Smooth muscle cell of the brain vasculature (primary cell): ENCODE measurements at places on chromosomes 2 and 18.

- no peak for DNase-seq
Observed at GRCh38 chr2:205524656-205525055, 157.6 kb upstream of the NRP2 start.

GRCh38 chr2:233974530-233975071 lies 57.4 kb downstream of the TRPM8 start:
- peak; percentile 79 for DNase-seq

DNA sequence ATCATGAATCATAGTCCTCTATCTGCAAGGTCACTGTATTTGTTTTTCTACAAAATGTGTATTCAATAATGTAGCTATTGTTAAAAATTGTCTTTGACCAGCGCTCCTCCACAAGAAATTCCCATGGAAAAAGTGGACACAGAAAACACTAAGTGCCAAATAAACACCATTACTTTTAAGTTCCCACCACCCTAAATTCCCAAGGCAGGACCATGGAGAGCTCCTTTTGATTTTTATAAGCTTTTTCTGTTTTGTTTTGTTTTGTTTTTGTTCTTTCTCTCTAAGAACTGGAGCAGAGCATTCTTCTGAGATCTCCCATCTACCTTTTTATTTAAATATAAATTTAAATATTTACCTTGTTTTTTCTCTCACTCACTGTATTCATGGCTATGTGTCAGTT lies 44.5 kb downstream of the LRATD1 start:
- DNase-seq = no peak

DNA sequence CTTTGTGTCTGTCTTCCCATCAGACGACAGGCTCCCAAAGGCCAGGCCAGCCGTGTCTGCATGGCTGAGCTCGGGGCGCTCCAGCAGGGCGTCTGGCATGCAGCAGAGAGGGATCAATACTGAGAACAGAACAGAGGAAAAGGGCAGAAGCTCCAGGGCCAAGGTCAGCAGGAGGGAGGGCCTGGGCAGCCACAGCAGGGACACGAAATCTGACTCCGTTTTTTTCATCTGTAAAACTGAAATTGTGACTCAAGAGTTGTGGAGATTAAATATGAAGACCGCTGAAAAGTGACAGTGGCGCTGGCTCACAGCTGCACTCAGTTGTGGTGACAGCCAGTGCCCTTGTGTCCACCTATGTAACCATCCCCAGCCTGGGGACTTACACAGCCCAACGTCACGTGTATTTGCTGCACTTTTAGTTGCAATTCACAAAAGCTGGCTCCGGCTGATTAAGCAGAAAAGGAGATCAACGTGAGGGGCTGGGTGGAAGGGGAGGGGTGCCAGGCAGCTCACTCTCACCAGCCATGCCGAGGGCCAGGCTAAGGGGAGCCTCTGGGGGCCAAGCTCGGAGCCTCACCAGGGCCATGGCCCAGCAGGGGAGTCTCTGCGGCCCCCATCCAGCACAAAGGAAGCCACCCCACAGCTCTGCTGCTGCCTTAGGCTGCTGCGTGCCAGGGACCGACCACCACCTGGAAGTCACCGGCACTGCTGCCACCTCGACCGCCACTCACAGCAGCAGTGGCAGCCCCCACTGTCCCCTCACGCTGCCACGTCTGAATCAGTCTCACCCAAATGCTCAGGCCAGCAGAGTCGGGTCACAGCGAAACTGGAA lies 74.7 kb downstream of the EIPR1 start:
- no peak for DNase-seq

- no peak for DNase-seq
Observed at GRCh38 chr2:79952616-79953015, 351.9 kb downstream of the LRRTM1 start.

DNA sequence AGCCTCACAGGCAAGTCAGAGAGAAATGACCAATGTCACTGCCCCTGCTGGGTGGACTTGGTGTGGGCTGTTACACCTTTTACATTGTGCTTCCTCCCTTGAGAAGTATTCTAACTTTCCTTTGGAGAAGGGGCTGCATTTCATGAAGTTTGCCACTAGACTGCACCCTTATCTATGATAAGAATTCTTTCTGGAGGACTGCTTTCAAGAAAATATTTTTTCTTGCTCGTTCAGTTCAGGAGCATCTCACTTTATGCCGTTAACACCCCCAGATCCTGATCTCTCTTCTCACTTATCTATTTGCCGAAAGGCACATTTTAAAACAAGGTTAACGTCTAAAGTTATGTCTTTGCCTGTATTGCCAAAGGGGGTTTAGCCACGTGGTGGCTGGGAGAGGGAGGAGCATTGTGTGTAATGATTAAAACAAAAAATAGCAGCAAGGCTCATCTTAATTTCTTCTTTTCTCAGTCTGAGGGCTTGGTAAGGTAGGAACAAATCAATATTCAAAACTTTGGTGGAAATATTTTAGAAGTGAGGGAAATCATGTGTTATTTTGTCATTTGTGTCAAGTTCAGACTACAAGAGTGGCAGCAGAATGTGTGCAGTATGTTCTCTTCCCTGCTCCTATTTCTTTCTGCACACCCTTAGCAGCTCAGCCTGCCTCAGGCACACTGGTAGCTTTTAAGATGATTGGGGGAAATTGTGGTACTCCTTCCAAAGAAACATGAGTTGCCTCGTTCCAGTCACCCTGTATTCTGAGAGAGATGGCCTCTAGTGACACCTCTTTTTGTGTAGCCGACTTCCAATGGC lies 1.6 kb upstream of the IGFBP5 start:
- no peak for DNase-seq

DNA sequence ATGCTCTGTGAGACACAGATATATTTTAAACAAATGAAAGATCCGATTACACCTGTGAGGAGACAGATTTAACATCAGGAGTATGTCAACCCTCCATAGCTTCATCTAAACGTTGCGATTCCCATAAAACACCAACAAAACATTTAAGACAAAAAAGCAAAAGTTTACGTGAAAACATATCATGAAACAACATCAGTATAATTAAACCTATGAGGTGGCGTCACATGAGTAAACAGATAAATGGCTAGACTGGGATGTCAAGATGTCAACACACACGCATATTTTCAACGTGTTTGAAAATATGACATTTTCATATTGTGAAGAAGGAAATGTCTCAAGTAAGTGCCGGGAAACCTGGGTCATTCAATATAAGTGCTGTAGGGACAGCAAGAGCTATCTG lies 25.5 kb upstream of the GPC1 start:
- DNase-seq = no peak

DNA sequence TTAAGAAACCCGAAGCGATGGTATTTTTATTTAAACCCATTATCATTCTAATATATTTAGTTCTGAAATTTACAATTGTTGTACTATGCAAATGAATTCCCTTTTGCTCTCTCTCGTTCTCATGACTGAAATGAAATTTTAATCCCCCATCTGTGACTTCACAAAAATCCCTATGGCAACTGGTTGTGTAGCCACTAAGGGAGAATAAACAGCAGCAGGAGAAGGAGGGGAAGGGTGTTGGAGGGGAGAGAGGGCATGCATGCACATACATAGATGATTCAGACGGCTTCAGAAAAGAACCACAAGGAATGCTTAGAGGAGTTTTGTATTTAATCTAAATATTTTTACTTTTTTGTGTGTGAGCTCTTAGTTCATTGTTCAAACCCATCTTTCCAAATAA lies 36.8 kb downstream of the CPS1 start:
- no peak for DNase-seq

- no peak for DNase-seq
Observed at GRCh38 chr2:64857581-64858471, 131.4 kb upstream of the SLC1A4 start.

DNA sequence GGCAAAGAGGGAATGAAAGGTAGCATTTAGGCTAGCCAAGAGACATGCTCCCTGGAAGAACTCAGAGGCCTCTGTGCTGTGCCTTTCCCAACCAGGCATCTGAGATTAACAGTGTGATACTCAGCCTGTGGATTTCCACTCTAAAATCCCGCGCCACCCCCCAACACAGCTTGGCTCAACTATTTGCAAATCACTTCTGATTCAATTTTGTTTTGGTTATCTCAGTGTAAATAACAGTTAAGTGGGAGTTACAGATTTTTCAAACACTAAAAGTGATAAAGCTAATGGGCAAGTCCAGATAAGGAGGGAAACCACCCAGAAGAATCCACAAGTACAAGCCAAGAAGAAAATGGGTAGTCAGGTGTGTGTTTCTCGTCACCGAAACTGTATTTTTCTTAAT lies 1.4 kb upstream of the NRP2 start:
- DNase-seq = no peak

- DNase-seq = no peak
Observed at GRCh38 chr2:201327678-201328077, 29.5 kb downstream of the FLACC1 start.
